ENCODE measurements at places on chromosomes 12 and 14.
A peak's percentile ranks its signal among the peaks of the same experiment; 100 is the strongest.

GRCh38 chr14:86055512-86056075 lies 525.6 kb downstream of the FLRT2 start:
- DNase-seq = no peak

DNA sequence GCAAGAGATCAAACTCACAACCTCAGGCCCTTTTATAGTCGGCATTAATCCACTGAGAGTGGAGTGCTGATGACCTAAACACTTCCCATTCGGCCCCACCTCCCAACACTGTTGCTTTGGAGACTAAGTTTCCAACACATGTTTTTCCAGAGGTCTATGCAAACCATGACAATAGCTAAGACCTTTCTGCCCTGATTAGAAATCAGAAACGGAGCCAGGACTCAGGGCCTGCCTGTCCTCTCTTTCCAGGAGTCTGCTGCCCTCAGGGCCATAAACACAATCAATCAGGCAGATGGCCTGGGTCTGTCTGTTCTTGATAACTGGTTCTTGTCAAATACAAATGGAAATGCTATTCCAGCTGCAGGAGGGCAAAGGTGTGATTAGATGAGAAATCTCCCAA lies 97.2 kb upstream of the PSMC1 start:
- no peak for DNase-seq

DNA sequence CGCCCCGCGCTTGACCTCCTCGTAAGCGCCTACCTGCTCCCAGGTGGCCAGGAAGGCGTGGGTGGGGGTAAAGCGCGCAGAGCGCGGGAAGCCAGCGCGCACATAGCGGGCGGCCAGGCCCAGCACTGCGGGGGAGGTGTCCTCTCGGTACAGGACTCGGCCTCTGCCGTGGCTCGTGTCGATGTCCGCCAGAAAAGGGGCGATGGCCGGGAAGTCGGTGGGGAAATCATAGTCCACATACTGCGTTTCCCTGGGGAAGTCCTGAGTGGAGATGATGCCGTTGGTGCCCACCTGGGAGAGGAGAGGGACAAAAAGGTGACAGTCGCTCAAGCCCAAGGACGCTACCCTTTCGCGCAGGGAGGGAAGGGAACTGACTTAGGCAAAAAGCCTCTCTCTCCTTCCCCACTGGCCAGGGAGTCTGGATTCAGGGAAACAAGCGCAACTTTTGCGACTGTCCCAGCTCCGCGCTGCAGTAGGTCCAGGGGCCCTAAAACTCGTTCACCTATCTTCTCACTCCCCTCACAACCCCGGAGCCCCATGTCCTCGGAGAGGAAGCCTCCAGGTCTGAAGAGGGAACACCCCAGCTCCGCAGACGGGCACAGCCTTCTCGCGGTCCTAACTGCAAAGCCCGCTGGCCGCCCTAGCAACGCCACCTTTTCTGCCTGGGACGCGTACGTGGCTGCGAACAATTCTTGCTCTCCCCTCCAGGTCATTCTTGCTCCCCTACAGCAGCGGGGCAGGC lies 815 bp downstream of the NID2 start:
- no peak for DNase-seq

GRCh38 chr12:22631863-22632463 lies 7.0 kb downstream of the ETNK1 start:
- DNase-seq = no peak

DNA sequence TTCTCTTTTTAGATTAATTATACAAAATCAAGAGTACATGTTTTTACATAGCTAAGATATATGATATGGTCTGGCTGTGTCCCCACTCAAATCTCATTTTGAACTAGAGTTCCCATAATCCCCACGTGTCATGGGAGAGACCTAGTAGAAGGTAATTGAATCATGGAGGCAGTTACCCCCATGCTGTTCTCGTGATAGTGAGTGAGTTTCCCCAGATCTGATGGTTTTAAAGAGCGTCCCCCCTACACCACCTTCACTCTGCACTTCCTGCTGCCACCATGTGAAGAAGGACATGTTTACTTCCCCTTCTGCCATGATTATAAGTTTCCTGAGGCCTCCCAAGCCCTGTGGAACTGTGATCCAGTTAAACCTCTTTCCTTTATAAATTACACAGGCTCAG lies 21.4 kb upstream of the DRAM1 start:
- DNase-seq = no peak

DNA sequence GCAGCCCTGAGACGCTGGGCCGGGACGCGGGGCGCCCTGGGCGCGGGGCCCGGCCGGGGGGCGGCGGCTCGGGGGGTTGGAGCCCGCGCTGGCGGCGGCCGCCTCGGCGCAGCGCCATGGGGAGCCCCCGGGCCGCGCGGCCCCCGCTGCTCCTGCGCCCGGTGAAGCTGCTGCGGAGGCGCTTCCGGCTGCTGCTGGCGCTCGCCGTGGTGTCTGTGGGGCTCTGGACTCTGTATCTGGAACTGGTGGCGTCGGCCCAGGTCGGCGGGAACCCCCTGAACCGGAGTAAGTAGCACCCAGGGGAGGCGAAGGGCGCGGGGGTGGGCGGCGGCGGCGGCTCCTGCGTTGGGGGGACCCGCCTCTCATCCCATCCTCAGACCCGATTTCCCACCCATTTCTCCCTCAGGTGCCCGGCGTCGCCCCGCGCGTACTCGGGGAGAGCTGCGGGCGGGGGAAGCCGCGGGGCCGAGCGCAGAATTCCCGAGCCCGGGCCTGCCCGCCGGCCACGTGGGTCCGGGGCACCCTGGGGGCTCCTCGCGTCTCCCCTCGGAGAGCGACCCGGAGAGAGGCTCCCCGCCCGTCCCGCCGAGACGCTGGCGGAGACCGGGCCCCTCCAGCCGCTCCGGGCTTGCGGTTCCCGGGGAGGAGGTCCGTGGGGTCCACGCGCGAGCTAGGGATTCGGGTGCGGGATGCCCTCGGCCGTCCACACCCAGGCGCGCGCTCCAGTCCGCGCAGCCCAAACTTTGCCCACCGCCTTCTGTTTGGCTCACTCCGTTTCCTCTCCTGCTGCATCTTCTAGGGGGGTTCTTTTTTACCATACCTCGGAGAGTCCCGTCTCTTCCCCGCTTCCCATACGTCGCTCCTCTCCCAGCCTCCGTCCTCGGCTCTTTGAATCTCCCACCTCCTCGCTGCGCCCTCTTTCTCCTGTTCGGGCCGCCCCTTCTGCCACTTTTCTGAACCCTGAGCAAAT lies 807 bp downstream of the B4GALNT3 start:
- DNase-seq = no peak

DNA sequence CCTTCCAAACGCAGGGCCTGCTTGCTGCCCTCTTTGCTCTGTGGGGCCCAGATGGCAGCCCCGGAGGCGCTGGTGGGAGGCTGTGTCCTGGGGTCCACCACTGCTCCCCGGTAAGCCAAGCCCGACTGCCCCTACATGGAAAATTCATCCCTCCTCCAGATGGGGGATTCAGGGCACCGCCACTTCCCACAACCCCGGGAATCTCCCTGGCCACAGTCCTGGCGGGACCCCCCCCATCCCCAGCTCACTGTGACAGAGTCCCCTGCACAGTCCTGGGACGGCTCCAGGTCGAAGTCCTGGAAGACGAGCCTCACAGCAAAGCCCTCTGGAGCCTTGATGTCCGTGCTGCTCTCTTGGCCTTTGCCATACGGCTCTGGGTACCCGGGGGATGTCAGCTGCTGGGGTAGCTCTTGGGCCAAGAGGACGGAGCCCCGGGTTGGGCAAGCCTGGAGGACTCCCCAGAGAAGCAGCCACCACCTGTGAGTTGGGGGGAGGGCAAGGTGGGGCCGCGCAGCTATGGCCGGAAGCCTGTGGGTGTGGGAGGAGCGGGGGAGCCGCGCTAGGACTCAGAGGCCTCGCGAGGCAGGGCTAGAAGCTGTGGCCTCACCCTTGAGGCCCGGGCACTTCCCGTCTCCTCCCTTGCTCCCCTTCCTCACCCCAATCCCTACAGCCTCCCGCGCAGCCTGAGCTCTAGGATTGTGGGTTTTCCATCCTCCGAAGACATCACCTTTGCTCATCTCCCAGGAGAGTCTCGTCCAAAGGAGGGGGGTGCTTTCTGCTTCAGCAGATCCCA lies 815 bp downstream of the C1RL start:
- DNase-seq = no peak

DNA sequence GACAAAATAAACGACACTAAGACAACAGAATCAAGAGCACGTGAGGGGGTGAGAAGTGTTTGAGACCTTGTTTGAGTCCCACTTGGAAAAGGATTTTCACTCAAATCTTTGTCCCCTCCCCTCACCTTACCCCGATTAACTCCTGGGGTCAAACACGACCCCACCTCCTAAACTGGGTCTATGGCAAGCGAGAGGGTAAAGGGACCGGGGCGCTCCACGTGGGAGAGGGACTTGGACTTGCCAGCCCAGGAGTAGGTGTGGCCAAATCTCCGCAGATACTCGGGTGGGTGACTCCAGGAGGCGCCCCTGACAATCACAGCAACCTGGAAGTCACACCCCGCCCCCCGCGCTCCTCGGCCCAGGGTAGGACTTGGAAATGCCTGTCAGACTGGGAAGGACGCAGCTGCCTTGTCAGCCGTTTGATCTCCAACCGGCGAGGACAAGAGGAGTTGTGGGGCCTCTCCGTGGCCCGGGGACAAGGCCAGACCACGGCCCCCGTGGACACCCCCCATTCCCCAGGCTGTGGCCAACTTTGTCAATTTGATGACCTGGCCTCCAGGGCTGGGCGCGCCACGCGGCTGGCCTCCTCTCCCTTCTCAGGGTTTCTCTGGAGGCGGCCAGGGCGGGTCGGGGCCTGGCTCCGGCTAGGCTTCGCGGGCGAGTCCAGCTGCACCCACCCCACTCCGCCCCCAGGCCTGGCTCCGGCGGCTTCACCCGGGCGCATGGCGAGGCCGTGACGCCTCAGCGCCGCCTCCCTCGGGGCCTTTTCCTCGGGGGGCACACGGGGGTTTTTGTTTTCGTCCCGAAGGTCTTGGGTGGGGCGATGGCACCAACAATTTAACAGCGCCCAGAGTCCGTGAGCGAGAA lies 1.1 kb upstream of the BCL11B start:
- no peak for DNase-seq

- no peak for DNase-seq
These were observed 377.4 kb downstream of the NAV3 start for GRCh38 chr12:78208092-78208491.

DNA sequence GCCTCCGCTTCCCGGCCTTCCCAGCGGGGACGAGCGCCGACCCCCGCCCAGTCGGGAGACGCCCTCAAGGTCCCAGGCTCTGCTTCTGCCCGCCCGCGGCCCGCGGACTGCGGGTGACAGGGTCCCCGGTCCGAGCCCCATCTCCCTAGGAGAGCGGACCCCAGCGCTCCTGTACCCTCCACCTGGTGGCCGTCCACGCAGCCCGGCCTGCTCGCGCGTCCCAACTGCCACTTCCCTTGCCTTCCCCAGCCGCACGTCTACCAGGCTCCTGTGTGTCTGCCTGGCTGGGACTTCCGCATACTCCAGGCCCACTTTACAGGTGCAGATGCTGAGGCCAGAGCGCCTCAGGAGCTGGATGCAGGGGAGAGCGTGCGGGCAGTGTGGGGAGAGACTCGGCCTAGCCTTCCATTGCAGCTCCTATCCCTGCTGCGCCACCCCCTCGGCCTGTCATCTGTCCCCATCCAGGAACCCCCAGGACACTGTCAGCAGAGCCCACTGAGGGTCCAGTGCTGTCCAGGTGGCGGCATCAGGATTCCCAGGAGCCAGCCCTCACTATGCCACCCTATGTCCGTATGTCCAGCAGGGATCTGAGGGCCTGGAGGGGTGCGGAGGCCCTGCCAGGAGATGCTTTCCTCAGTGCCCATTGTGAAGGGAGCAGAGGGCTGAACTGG lies 8.0 kb upstream of the ANKRD9 start:
- DNase-seq = no peak

DNA sequence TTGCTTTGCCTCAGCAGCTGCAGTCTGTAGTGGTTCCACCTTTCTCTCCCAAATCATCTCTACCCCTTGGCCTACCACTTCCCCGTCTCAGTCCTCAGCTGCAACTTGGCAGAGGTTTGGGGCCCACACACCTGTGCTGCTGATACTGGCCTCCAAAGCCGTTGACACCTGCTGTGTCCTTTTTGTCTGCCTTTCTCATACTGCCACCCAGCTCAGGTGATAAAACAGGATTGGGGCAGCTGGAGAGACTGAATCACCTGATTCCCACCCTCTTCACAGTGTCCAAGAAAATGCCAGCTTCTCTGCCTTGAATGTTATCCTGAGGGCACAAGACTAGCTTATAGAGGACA lies 103.7 kb downstream of the ETV6 start:
- peak; percentile 42 for DNase-seq

DNA sequence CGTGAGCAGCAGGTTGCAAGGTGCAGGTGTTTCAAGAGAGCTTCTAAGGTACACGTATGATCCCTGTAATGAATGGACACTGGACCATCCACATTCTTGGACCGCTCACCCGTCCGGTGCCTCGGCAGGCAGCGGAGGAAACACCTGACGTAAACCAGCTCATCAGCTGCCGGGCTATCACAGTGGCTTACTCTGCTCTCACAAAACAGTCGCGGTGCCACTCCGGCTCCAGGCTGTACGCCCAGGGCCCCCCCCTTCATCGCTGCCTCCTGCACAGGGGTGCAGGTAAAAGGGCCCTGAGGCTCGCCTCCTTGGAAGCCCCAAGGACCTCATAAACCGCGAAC lies 436 bp downstream of the VPS33A start:
- DNase-seq = no peak

GRCh38 chr12:58668233-58668632 lies 252.1 kb downstream of the LRIG3 start:
- DNase-seq = no peak

DNA sequence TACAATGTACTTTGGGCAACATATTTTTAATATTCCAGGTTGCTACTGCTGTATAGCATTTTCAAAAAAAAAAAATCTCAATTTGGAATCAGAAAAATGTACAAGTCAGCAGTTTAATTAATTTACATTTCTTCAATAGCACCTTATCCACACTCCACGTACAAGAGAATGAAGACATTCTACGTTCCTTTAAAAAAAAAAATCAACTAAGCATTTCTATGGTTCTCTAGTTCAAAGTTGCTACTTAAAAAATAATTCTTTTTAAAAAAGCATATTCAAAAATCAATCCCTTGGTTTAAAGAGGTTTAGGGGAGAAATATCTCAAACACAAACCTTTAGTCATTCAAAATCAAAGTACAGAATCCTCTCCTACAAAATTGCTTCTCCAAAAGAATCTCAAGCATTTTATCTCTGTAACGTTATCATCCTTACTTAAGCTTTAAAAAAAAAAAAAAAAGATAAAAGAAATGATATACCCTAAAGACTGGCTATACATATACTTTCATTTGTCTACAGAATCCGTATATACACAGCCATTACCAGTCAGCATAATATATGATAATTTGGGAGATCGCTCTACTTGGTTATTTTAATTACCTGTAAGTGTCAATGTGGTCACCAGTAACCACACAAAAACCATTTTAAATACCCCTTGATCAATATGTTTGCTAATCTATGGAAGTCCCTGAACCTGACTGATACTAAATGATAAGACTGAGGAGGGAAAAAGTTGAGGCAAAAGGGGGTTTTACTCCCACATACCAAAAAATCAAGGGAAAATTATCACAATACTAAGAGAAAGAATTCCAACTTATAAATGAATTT lies 2.7 kb downstream of the MED13L start:
- DNase-seq = no peak

DNA sequence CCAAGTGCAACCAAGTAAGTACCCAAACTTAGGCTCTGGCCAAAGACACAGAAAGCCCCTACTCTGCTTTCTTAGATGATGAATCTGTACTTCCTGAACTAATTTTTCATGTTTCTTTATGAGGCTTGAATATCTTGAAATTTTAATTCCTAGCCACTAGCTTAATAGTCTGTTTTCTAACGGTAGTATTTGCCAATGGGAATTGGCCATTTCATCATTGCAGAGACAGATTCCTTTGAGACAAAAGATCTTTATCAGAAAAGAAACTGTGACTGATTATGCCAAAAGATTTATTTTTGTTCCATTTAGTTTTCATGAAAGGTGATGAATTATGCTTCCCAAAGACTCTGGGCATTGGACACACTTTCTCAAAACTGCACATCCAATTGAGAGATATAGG lies 48.7 kb downstream of the DAD1 start:
- DNase-seq = no peak

All from NCI-H2081 treated with DMSO at 0.1 percent for 48 hours (cell line).